ENCODE measurements at places on chromosomes 7 and 10.
A peak's percentile ranks its signal among the peaks of the same experiment; 100 is the strongest.

DNA sequence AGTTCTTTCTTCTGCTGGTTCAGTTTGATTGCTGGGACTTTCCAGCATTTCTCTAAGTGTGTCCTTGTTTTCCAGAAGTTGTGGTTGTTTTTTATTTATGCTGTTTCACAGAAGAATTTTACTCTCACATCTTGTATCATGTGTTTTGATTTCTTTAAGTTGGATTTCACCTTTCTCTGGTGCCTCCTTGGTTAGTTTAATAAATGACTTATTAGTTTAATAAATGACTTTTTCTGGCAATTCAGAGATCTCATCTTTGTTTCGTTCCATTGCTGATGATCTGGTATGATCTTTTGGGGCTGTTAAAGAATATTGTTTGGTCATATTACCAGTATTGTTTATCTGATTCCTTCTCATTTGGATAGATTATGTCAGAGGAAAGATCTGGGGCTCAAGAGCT is 59.8 kb upstream of the CYP2C9 start:
- no peak for DNase-seq

DNA sequence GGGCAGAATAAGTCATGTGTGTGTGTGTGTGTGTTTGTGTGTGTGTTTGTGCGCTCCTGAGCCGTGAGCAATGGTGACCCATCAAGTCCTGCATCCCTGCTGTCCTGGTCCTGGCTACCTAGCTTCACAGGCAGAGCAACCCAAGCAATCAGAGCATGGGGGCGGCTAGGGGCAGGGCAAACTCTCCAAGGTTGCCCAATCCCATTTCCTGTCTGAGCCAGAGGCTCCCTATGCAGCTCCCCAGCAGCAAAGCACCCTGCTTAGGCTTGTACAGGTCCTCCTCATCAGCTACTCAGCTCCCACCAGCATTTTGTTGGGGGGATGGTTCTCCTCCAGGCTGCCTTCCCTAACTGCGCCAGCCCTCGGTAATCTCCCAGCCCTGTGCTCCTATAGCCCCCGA is 31.1 kb upstream of the CRHR2 start:
- DNase-seq, result no peak

GRCh38 chr7:73423519-73424488 is 9.8 kb upstream of the FZD9 start:
- DNase-seq, result no peak

- no peak for DNase-seq
Measured at GRCh38 chr10:17094844-17095243, 34.8 kb downstream of the CUBN start.

DNA sequence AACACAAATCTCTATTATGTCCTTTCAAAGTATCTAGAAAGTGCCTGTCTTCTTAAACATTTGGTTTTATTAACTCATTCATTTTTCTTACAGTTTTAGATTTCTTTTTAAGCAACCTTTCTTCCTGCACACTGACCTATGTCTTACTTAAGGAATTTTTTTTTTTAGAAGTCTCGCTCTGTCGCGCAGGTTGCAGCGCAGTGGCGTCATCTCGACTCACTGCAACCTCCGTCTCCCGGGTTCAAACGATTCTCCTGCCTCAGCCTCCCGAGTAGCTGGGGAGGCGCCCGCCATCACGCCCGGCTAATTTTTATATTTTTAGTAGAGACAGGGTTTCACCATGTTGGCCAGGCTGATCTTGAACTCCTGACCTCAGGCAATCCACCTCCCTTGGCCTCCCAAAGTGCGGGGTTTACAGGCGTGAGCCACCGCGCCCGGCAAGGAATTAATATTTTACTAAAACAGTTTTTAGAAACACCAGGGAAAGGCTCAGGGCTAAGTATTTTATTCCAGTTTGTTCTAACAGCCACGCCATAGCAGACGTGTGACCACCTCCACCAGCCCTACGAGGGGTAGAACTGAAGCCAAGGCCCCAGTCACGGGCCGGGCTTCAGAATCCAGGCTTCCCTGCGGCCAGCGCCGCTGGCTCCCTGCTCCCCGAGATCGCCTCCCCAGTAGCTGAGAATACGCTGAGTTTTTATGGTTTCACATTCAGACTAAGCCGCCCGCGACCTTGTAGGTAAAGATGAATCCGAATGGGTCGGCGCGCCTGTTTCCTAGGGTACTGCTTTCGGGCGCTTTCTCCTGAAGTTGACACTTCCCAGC is 941 bp upstream of the LUC7L2 start:
- peak; percentile 20 for DNase-seq

- DNase-seq, result no peak
Measured at GRCh38 chr10:16820421-16820820, 3.2 kb upstream of the RSU1 start.

DNA sequence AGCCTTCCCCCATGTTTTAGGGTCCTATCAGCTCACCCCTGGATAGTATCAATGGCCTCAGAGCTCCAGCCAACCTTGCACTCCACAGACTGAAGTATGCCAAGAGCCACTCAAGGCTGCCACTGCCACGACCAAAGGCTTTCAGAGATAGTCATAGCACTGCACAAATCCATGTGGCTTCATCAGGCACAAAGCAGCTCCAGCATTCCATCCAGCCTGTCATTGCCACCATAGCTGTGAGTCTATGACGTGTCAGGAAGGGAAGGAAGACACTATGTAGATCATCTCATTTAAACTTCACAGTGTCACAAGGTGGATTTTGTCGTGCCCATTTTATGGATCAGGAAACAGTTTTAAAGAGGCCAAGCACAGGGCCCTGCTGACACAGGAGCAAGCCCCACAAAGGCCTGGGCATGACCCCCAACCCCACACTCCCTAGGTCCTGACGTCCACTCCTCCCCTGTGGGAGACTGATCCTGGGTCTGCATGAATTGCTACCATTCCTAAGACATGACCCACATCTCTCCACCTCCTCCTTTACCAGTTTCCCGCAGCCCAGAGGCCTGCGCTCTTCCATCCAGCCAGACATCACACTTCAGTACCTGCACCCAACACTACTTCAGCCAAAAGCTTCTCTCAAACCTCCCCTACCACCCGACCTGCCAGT is 119.4 kb downstream of the DIP2C start:
- DNase-seq, result no peak

- no peak for DNase-seq
Measured at GRCh38 chr10:113028456-113029440, 78.7 kb downstream of the TCF7L2 start.

- peak; percentile 0 for DNase-seq
Measured at GRCh38 chr7:86469680-86470295, 173.9 kb upstream of the GRM3 start.

GRCh38 chr10:75403144-75403938 is 1.8 kb upstream of the ZNF503 start:
- DNase-seq, result no peak

DNA sequence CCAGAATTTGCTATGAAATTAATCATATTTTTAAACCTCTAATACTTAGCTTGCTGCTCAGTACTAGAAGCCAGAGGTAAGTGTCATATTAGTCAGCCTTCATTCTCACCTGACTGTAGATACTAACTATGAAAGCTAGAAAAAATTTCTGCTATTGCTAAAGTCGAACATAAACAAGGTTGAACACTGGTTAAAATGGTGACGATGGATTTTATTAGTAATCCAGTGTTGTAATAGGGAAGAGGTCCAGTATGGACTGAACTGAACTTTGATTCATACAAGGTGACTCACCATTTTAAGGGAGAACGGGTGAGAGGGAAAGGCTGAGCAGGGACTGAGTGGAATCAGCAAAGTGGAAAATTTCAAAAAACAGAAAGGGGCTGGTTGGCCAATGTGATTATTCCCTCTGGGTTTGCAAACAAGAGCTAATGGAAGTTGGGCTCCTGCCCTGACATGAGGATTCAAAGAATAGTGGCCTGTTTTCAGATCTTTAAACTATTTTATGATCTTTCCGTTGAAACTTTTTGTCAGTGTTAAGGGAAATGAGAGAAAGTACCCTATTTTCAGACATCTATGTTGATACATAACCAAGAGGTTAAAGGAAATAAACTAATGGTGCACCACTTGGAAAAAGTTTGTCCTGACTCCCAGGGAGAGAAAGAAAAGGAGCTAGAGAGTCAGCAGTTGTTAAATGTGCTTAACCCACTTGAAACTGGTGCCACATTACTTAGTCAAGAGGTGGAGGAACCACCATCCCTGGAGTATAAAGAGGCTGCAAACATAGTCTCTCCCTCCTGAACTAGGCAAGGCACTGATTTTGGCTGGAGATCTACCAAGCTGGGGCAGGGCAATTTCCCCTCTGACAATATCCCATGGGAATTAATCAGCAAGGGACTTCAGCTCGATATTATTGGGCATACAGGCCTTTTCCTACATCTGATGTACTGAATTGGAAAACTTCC is 15.3 kb upstream of the AKR1C1 start:
- no peak for DNase-seq

- no peak for DNase-seq
Measured at GRCh38 chr10:98445200-98445812, 1.4 kb downstream of the HPS1 start.

- DNase-seq, result no peak
Measured at GRCh38 chr10:7304110-7304509, 106.7 kb downstream of the SFMBT2 start.

GRCh38 chr7:108818742-108819141 is 249.1 kb downstream of the DNAJB9 start:
- no peak for DNase-seq

GRCh38 chr10:124525751-124526600 is 64.4 kb downstream of the LHPP start:
- no peak for DNase-seq

GRCh38 chr10:12909836-12910185 is 91.7 kb downstream of the CCDC3 start:
- no peak for DNase-seq

- DNase-seq, result no peak
Measured at GRCh38 chr7:40437936-40438634, 303.3 kb downstream of the SUGCT start.

DNA sequence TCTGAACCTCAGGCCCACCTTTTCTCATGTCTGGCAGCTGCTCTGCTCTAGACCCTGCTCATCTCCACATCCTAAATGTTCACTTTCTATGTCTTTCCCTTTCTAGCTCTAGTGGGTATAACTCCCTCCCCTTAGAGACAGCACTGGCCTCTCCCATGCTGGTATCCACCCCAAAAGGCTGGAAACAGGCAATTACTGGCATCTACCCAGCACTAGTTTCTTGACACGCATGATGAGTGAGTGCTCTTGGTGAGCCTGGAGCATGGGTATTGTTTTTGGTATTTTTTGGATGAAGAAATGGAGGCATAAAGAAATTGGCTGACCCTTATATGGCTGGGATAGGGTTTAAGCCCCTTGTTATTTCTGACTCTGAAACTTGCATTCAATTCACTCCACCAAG is 156.0 kb downstream of the EGFR start:
- no peak for DNase-seq

GRCh38 chr10:124196659-124197058 is 103.3 kb upstream of the CHST15 start:
- DNase-seq, result no peak

DNA sequence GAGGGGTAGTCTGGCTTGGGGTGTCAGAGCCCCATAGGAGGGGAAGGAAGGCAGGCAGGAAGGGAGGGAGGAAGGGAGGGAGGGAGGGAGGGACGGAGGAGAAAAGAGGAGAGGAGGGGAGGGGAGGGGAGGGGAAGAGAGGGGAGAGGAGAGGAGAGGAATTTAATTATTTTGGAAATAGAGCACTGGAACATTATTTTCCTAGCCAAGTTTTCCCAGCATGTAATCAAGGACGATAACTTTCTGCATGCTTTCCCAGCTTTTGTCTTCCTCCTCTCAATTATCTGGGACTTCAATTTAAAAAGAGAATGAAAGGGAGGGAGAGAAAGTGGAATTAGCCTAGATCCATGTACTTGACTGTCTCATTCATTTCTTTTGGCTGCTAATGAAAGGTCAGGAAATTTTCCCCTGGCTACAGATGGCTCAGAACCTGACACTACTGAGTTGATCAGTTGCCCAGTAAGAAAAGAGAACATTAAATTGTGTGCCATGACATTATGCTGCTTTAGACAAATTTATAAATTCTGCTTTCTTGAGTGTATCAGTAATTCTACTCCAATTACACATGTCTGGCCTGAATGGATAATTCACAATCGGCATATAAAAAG is 148.8 kb downstream of the LRRC4 start:
- DNase-seq, result no peak

DNA sequence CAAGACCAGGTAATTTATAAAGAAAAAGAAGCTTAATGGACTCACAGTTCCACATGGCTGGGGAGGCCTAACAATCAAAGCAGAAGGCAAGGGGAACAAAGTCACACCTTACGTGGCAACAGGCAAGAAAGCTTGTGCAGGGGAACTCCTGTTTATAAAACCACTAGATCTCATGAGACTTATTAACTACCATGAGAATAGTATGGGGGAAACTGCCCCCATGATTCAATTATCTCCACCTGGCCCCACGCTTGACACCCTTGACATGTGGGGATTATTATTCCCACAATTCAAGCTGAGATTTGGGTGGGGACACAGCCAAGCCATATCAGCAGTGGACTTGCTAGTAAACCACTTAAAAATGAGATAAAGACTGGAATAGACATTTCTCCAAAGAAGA is 451.7 kb downstream of the DNAJB9 start:
- DNase-seq, result no peak

DNA sequence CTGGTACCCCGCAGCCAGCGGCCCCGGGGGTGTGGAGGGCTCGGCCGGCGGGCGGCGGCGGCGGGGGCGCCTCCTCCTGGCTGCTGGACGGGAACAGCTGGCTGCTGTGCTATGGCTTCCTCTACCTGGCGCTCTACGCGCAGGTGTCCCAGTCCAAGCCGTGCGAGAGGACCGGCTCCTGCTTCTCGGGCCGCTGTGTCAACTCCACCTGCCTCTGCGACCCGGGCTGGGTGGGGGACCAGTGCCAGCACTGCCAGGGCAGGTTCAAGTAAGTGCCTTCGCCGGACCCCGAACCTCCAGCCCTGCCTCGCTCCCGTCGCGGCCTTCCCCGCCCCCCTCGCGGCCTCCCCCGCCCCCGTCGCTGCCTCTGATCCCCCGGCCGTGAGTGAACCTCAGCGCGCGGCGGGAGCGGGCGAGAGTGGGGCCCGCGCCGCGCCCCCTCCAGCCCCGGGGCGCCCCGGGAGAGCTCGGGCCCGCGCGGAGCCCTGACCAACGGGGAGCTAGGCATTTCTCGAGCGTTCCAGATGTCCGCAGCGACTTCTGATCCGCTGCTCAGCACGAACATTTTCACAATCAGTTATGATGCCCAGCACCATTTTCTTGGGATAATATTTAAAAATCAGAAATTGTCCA is 727 bp downstream of the ATRNL1 start:
- no peak for DNase-seq

DNA sequence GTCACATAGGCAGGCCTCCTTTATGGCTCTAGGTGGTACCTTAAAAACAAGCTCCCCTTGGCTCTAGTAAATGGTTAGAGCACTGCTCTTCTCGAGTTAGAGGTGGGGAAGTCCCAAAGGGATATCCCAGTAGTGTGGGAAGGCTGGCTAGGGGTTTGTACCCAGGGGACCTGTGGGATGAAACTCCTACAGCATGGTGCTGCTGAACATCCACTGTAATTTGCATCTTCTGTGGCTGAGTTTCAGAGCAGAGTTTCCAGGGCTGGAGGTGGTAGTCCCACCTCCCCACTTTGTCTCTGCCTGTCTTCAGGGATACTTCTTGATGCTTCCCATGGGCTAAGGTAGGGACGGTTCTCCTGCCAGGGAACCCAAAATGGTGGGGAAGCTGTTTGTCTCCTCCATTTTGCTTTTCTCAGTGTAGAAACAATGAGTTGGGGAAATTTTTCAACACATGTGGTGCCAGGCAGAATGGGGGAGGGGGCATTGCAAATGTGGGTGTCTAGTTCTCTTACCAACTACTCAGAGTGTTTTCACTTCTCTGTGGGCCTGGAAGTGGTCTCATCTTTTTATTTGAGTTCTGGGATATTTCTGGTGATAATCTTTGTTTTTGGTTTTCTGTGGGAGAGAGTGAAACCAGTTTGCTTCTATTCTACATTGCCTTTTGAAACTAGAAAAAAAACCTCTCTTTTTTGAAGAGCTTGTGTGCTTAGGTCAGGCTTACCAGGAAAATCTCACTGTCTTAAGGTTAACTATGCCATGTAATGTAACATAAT is 36.3 kb downstream of the SCART1 start:
- no peak for DNase-seq

Data from effector memory CD4-positive, alpha-beta T cell (primary cell).